ENCODE measurements at places on chromosomes 3 and 15. TPM values are rescaled to one million over a fixed set of nuclear protein-coding genes. Genes with fewer than 3 reads are reported as not detected.
A peak's percentile ranks its signal among the peaks of the same experiment; 100 is the strongest.

CSTA gene
- 1.0 TPM for total RNA-seq

DNA sequence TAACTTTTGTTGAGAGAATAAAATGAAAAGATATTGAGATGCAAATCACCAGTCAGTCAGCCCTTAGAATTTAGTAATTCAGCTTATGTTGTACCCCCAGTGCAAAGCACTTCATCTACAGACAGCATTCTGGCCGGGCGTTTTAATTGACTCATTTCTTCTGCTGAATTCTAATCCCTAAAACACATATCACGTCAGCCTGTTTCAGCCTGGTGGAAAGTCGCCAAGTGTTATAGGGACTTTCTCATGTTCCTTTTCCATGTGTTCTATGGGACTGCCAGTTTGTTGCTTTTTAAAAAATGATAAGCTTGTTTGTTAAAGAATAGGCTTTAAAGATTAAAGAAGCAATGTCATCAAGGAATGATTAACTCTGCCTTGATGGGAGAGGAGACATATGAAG is 169.7 kb upstream of the BFSP2 start:
- no peak for DNase-seq

- no peak for DNase-seq
These were observed 386.9 kb upstream of the CNTN3 start for GRCh38 chr3:75001330-75001729.

TGM5 gene
- total RNA-seq = not detected

LAMB2 gene
- 181 TPM for total RNA-seq

DNA sequence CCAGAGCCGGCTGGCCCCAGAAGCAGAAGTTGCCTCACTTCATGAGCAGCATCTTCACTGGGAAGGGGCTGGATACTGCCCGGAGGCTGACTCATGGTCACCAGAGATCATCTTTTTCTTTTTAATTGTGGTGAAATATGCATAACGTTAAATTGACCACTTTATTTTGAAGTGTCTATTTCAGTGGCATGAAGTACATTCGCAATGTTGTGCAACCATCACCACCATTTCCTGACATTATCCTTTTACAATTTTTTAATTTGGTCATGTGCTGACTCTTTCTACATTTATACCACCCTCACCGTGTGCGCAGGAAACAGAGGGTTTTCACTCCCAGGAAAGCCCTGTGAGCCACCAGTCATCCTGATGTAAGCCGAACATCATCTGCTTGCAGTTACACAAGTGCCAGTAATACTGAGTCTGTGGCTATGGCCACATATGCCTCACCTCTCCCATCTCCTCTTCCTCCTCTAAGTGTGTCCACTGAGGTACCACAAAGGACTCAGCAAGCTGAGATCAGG is 51.6 kb upstream of the ABHD17C start:
- DNase-seq = no peak

ISG20 gene
- 7.7 TPM for total RNA-seq

DNA sequence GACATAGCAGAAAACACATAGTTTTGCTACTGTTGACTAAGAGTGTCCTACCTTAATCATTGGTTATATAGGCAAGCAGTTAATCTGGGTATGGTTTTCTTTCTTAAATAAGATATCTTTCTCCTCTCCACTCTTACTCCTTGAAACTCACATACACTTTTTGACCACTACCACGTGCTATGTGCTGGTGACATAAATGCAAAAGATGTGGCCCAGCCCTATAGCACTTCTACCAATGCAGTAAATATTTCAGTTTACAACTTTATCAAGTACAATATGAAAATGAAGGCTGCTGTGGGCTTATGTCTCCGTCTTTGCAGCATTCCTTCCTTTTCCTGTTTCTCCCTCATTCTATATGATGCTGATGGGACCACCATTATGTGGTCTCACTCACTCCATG is 410.2 kb upstream of the CFAP20DC start:
- no peak for DNase-seq

TRPM1 gene
- not detected for total RNA-seq

DUOXA2 gene
- 1.6 TPM for total RNA-seq

GRCh38 chr3:55937301-55937700 is 450.2 kb upstream of the WNT5A start:
- no peak for DNase-seq

FAM81A gene
- 2.4 TPM for total RNA-seq

GRCh38 chr15:81540909-81541308 is 166.9 kb upstream of the TMC3 start:
- DNase-seq = no peak

EXD1 gene
- not detected for total RNA-seq

DNA sequence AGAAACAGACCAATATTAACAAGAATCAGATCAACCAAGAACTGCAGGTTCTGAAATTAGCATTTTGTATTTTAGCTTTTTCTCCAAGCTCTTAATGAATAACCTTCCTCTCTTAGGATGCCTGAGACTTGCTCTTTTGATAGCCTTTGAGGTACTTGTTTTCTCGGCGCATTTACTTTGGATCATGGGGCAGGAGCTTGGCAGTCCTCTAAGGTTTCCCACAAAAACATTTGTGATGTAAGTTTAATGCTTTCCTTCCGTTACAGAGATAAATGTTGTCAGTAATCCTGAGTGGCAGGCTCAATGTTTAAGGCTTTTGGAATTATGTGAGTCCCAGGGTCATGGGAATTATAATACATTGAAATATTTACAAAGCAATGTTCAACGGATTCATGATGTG is 137.8 kb upstream of the SNTN start:
- no peak for DNase-seq

GRCh38 chr3:53707222-53707621 is 139.0 kb downstream of the CHDH start:
- no peak for DNase-seq

PPP1R14D gene
- total RNA-seq = not detected

GRCh38 chr3:147699175-147699838 is 290.1 kb downstream of the ZIC1 start:
- DNase-seq = no peak

DNA sequence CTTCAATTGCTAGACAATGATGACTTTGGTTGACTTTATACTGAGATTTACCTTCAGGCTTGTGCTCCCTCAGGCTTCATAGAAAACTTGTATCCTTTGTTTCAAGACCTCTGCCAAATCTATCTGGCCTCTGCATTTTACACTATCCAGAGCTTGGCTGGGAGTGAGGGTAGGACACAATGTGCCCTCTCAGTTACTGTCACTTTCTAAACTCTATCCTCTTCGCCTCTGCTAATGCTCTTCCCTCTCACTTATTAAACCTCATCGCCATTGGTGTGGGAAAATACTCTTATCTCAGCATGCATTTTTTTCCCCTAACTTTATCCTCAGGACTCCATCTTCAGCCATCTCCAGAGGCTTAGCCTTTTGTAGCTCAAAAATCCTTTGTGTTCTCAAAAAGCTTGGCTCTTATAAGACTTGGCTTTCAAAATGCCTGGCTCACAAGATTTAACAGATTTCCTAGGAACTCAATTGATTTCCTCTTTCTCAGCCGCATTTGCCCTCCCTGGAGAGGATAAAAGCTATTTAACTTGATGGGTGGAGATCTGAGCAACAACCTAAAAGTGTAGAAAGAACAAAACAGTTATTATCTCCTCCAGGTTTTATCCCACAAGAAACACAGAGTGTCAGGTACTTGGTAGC is 28.3 kb downstream of the SUCNR1 start:
- DNase-seq = no peak

- no peak for DNase-seq
These were observed 10.4 kb downstream of the COL6A6 start for GRCh38 chr3:130527426-130527825.

COL8A1 gene
- total RNA-seq = not detected

- DNase-seq = no peak
These were observed 196.5 kb downstream of the KLHL25 start for GRCh38 chr15:85598219-85598618.

- DNase-seq = peak; percentile 33
These were observed 27.6 kb downstream of the SLC28A1 start for GRCh38 chr15:84911879-84912660.

DNA sequence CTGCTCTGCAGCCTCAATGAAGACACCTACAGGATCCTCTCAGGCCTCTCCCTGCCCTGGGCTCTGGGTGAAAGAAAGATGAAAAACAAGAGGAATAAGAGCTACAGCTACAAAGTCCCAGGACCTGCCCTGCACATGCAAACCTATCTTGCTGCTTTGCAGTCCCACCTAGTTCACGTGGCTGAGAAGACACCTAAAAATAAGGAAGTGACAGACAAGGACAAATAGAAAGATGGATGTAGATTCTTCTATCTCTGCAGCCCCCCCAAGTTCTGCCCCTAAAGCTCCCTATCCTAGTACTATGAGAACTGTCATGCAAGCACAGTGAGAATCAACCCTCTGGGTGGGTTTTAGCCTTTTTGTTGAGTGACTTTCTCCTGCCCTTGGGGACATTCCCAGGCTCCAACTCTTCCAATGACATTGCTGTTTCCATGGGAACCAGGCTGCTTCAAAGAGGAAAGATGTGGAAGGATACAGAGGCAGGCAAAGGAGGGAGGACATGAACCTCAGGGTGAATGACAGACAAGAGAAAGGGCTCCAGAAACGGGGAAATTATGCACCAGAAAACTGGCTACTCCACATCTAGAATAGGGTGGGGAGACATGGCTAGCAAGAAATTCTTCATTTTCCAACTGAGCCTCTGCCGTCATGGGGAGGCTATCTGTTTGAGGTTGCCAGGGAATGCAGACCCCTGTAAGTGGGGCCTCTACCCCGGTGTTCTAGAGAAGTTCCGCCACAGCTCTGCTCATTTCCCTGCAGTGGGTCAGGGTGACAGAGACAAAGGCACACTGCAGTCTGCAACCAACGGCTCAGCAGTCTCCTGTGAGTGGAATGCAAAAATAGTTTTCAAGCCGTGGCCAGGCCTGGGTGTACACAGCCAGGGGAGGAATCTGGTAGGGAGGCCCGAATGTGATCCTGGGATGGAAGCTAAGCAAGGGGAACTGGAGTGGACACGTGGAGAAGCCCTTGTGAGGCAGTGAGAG is 5.2 kb downstream of the CSPG5 start:
- DNase-seq = no peak

DNA sequence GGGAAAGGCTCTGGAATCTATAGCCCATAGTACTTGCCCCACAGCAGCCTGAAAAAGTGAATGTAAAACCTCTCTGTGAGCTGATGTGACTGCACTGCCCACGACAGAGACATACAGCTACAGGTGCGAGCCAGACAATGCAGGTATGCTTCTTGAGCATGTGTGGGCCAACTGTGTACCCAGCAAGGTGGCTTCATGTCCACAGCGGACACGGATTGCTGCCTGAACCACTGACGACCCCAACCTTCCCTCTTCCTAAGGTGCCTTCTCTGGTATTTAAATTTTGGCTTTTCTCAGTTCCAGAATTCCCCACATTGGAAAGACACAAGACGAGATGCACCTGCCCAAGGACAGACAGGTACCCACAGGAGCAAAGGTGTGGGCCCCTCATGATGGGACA is 65.8 kb downstream of the SCN5A start:
- no peak for DNase-seq

DNA sequence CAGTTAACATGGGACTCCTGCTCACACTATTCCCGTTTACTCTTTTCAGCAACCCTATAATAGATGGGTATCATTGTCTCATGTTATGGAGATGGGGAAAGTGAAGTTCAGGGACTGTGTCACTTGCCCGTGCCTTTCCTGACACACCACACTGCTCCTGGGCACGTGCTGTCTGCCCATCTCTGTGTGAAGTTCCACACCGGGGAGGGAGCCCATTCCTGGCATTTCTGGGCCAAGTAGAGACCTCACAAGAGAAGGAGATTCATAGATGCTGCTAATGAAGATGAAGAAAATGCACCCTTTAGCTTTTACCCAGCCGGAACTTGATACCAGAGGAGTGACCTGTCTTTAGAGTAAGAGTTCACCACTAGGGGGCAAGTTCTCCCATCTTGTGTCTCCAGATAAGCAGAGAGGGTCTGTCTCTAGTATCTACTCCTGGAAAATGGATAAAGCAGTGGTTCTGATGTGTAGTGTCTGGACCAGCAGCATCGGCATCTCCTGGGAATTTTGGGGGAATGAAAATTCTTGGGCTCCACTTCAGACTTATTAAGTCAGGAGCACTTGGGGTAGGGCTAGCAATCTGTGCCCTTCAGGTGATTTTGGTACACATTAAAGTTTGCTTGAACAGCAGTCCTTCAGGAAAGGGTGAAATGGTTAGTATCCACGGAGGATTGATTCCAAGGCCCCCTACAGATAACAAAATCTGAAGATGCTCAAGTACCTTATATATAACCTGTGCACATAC is 2.0 kb upstream of the TOPBP1 start:
- peak; percentile 52 for DNase-seq

DNA sequence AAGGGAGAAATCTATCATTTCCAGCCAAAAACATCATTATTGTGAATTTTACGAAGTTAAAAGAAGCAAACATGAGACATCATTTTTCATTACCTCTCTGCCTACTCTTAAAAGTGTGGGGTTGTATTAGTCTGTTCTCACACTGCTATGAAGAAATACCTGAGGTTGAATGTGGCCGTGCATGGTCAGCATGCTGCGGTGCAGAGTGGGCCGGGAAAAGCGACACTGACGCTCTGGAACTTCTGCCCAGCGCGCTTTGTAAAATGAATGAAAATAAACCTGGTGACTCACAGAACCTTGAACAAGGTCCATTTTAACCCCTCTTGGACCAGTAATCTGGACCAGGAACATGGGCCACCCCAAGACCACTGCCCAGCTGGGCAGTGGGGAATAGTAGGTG is 31.0 kb upstream of the DNAJC13 start:
- DNase-seq = no peak

- DNase-seq = no peak
These were observed 32.1 kb upstream of the ALPK3 start for GRCh38 chr15:84785053-84785452.

DNA sequence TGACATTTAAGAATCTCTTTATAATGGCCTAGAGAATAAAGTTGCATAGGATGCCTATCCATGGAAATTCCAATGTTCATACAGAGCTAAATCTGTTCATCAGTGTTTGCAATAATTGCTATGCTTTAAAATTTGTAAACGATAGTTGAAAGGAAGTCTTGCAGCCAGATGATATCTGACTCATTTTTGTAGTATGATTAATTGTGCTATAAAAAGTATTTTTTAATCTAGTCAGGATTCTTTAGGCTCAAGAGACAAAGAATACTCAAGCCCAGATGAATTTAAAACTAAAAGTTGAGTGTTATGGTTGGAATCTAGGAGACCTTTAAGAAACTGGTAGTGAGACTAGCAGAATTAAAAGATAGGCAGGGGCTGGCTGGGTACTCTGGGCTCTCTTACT is 50.5 kb downstream of the SUCNR1 start:
- no peak for DNase-seq

DNA sequence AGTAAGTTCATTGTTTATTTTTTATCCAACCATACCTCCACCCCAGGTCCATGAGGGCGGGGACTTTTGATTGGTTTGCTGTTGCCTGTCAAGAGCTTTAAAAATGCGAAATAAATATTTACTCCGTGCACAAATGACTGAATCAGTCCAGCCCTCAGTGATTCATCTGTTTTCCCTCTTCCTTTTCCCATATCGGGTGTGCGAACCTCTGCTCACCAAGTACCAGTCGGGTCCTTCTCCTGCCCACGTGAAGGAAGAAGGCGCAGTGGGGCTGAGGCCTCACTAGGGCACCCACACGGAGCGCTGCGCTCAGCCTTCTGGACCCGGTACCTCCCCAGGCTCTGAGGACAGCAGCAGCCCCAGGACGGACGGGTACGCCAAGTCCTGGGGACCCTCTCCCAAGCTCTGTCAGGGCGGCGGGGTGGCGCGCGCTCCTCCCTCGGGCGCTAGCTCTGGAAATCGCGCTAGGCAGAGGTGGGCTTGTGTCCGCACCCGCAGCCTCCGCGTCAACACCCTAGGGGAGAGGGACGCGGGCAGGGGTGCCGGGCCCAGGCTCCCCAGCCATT is 70.5 kb upstream of the EPHB3 start:
- peak; percentile 55 for DNase-seq

GRCh38 chr3:73656241-73656890 is 31.6 kb upstream of the PDZRN3 start:
- DNase-seq = no peak

KIF15 gene
- total RNA-seq = 22.4 TPM

Data from Caco-2 (cell line).